Activated T-helper 9 cell treated with anti-CD3 and anti-CD28 coated beads, Interleukin-2, amount 50 U/mL, for 16 hours (primary cell): ENCODE measurements at places on chromosomes 1 and 21.

- no peak for DNase-seq
These were observed 96.8 kb downstream of the INTS7 start for GRCh38 chr1:211938561-211938997.

DNA sequence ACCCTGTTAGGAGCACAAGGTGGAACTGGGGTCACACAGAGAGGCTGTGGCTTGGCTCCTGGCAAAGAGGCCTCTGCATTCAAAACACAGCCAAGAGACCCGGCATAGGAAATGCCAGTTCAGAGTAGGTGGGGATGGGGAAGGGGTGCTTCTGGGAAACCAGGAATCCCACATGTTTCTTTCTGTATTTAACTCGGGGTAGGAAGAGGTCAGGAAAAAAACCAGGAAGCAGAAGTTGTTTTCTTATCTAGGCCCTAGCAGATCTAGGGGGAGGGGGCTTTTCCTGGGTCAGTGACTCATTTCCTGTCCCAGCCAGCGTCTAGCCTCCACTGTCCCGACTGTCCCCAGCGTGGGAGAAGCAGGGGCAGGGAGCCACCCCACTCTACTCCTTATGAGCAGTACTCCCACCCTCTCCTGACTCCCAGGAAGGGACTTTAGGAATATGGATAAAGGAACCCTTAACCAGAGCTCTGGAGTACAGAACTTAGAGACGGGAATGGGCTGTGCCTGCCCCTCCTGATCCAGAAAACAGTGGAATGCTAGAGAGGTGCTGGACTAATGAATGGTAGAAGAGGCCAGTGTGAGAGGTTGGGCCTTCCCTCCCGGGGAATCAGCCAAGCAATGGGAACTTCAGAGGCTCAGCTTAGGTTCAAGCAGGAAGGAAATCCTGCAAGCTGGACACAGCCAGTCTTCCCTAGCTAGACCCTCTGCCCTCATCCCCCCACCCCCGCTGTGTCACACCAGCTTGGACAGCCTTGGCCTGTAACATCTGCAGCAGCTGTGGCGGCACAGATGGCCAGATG is 5.7 kb downstream of the FHL3 start:
- DNase-seq: no peak

DNA sequence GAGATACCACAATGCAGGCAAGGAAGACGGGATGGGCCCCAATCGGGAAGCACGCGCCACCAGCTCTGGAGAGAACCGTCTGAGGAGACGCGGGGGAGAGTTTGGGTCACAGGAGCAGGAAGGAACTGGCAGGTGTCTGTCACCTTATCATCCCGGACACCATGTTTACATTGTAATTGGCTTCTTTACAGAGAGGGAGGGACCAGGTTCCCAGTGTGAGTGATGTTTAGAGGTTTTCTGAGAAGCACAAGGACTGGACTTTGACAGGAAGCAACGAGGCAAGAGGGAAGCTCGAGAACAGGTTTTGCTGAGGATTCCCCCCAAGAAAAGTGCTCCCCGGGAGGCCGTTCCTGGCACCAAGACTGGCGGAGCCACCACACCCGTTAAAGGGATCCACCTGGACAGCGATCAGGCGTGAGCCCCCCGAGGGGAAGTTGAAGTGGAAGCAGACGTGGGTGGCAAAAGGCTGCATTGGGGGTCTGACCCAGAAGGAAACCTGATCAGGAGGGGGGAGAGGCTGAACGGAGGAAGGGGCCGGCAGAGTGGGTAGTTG is 957 bp downstream of the EPS15 start:
- peak; percentile 23 for DNase-seq

DNA sequence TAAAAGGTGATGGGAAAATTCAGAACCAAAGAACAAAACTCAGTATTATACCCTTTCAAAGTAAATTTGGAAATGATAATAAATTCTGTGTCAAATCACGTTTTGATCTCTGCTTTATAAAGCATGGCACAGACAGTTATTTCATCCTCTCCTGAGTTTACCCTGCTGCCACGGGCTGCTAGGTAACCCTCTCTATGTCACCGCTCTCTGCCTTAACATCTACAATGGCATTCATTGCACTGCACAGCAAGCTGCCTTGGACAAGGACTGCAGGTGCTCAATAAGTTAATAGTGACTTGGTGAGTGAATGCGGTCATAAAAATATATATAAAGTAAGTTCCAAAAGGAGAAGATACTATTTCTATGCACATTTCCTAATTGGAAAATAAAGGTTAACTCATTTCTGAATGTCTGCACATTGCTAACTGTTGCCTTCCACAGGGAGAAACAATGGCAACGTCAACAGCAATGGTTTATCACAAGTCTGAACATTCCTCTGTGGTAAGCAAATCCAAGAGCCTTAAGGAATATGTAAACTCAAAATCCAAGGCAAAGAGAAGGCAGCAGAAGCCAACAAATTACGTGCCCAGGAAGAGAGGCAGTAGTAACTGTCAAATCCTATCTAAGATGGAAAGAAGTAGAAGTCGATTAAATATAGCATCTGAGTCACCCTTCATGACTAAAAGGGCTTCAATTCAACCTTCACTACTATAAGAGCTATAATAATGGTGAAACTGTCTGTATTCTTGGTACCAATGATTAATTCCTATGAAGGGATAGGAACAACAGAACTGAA is 19.4 kb downstream of the FYB2 start:
- no peak for DNase-seq

DNA sequence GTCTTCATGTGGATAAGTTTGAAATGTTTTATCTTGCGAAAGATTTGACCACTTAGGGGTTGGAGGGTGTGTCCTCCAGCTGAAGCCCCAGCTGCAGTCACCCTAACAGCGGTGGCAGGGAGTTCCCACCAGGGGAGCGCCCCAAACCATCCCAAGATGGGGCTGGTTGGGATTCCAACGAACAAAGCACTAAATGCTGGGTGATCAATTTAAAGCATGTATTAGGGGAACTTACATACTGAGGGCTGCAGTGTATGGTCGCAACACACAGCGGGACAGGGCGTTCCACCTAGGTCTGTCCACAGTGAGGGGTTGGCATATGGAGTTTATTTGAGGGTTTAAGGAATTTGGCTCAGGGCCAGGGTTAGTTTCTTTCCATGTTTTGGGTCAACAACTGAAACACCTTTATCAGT is 26.3 kb downstream of the SLC37A1 start:
- no peak for DNase-seq

- DNase-seq: peak; percentile 23
These were observed 30.0 kb upstream of the ACP6 start for GRCh38 chr1:147700042-147701006.

GRCh38 chr1:197469620-197470210 is 201.7 kb downstream of the CRB1 start:
- DNase-seq: no peak

GRCh38 chr1:66119148-66119547 is 326.5 kb downstream of the PDE4B start:
- DNase-seq: no peak

- DNase-seq: no peak
These were observed 4.5 kb downstream of the RPS6KA1 start for GRCh38 chr1:26533951-26534509.

DNA sequence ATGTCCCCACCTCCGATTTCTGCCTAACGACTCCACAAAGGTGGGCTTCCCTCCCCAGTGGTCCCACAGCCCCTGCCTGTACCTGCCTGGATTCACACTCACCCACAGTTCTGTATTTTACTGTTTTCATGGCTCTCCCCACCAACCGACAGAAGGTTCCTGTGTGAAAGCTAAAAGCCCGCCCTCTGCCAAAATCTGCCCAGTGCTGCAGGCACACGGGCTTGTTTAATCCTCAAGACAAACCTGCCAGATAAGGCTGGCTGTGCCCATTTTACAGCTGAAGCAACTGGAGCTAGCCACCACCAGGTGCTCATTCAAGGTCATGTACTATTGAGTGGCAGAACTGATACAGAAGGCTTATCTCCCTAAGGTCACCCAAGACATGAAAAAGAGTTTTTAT is 114.5 kb downstream of the HIVEP3 start:
- no peak for DNase-seq

DNA sequence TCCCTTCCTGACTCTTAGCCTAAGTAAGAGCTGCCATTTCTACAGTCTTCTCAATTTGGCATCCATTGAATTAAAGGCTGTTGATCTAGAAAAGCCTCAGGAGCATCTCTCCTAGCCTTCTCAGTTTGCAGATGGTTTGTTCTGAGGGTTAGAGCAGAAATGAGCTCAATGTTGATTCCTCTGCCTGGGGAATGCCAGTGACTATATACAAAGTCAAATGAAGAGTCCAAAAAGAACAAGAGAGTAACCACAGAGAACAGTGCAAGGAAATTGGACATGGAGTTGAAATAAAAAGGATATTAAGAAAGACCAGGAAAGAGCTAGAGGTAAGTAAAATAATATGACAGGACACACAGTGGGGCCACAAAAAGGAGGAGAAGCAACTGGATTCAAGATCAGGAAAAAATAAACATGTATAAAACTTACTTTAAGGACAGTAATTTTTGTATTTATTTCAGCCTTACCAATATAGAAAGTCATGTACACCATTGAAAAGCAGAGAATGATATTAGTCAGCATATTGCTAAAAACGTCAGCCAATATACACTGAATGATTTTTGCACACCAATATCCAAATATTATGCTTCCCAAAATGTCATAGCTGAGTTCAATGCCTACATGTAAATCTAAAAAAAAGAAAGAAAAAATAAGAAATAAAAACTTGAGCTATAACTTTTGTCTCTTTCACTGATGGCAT is 21.3 kb downstream of the SLC9C2 start:
- no peak for DNase-seq

DNA sequence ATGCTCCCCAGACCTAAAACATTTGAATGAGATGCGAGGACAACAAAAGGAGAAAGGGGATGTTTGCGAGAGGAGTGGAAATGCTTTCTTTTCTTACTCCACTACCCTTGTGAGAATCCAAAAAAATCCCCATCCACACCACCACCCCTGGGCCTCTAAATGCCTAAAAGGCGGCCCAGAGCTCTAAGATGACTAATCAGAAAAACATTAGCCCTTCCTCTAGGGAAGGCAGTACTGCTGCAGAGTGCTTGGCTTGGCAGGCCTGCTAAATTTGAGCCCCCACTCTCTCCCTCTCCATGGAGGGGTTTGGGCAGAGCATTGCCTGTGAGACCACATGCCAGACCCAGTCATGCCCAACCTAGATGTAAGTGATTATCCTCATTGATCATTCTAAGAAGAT is 347.9 kb downstream of the USH2A start:
- DNase-seq: no peak

- no peak for DNase-seq
These were observed 20.6 kb downstream of the ABL2 start for GRCh38 chr1:179208681-179209477.

DNA sequence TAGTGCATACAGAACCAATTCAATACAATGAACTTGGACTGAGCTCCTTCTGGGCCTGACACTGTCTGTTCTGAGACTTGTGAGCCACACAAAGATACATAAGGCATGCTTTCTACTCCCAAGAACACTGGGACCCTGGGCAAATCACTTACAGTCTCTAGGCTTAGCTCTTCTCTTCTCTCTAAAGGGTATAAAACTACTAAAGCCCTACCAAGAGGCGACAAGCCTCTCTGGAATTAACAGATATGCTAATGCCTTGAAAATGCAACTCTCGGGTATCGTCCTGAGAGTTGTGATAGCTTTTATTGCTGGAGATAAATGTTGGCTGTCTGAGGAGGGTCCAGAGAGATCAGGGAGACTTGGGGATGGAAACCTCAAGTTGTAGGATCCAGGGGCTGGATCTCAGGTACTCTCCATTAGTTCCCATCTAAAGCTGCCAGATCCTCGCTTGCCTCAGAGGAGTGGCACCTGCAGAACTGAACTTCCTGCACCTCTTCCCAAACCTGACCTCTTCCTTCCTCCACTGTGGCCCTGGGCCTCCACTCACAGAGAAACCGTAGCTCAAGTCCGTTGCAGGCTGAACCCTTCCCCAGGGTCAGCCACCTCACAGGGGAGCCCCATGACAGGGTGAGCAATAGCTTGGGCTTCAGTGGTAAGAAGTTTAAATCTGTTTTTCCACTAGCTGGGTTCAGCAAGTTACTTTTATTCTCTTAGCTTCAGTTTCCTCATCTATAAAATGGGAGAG is 11.5 kb upstream of the CFAP45 start:
- no peak for DNase-seq

DNA sequence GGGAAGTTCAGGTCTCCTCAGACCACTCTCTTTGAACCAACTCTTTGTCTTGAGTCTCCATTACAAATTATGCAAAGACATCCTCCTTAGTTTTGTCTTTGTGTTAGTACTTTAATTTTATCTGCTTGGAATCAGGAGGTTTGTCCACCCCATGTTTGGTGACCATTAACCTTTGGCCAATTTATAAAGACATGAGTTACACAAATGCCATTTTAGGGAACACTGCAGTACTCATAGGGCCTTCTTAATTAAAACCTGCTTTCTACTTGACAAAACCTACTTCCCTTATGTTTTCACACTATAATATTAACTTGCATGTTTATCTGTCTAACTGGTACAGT is 7.9 kb upstream of the CDC73 start:
- DNase-seq: no peak

- no peak for DNase-seq
These were observed 209.6 kb downstream of the PBX1 start for GRCh38 chr1:164768619-164769018.

DNA sequence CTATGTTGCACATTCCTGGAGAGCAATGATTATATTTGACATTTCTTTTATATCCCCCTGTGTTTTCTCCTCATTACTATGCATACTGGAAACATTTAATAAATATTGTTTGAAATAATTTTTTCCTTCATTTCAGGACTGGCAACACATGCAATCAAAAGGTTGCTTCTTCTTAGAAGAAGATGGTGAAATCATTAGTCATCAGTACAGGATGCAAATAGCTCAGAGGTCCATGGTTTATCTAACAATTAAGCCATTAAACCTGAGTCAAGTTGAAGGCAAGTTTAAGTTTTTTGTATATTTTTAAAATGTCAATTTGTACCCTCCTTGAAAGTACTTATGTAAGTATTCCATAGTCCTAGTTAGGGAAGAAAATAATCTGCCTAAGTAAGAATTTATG is 22.5 kb downstream of the EFCAB7 start:
- DNase-seq: no peak

- no peak for DNase-seq
These were observed 470.2 kb upstream of the ADGRL2 start for GRCh38 chr1:81330521-81330920.

DNA sequence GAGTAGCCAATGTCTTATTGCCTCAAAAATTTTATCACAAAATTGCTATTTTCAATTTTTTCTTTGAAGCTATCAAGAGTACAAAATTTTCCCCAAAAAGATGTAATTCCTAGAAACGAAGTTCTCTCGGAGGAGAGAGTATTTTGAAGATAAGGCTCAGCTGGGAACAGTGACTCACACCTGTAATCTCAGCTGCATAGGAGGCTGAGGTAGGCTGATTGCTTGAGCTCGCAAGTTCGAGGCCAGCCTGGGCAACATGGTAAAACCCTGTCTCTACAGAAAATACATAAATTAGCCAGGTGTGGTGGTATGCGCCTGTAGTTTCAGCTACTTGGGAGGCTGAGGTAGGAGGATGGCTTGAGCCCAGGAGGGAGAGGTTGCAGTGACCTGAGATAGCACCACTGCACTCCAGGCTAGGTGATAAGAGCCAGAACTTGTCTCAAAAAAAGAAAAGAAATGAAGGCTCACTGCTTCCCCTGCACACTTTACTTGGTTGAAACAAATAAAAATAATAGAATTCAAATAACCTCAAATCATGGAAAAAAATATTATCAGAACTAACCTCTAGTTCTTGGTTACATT is 22.2 kb downstream of the TUT4 start:
- no peak for DNase-seq

GRCh38 chr1:204873714-204874113 is 3.1 kb downstream of the NFASC start:
- no peak for DNase-seq

GRCh38 chr1:64245495-64245894 is 42.1 kb downstream of the UBE2U start:
- DNase-seq: no peak

GRCh38 chr1:40929155-40929554 is 50.3 kb upstream of the CTPS1 start:
- DNase-seq: no peak
